Thyroid gland (tissue), 4 donors: ENCODE measurements at places on chromosomes 4 and X. TPM values are rescaled to one million over a fixed set of nuclear protein-coding genes. Genes with fewer than 3 reads are reported as not detected.

P2RY4 gene
- total RNA-seq: not detected

GRCh38 chr4:105666693-105667092 lies 41.8 kb downstream of the INTS12 start:
- no peaks in the 10 kb centered on the region for H3K27me3 ChIP-seq
- no peak overlapping the region for H3K27ac ChIP-seq
- H3K4me3 ChIP-seq: no peak overlapping the region
- H3K36me3 ChIP-seq: no peaks in the 10 kb centered on the region
- no peaks in the 10 kb centered on the region for H3K4me1 ChIP-seq

DNA sequence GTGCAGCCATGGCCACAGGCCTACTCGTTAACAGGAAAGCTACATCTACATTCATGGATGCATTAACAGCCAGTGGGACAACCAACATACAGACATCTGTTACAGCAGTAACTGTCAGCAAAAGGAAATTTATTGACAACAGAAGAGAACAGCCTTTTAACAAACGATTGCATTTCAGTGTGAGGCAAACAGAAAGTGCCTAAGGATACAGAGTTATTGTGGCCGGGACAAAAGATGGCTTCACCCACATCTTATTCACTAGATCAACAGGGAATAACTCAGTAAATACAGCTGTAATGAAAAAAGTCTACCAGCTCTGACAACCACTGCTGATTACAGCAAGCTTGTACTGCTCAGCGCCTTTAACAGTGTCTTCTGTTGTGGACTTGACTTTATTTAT lies 61.5 kb upstream of the TBL1X start:
- no peak overlapping the region for H3K27ac ChIP-seq
- H3K27me3 ChIP-seq: no peaks in the 10 kb centered on the region
- no peak overlapping the region for H3K4me3 ChIP-seq
- DNase-seq: no peak
- no peaks in the 10 kb centered on the region for H3K36me3 ChIP-seq
- H3K4me1 ChIP-seq: no peaks in the 10 kb centered on the region

GRCh38 chrX:15930585-15930984 lies 76.0 kb upstream of the AP1S2 start:
- H3K27ac ChIP-seq: no peak overlapping the region
- no peaks in the 10 kb centered on the region for H3K36me3 ChIP-seq
- no peak for DNase-seq
- peaks cover 2% of the 10 kb centered on the region for H3K27me3 ChIP-seq

GRCh38 chrX:85203461-85203970 lies 40.1 kb downstream of the SATL1 start:
- no peak overlapping the region for H3K4me3 ChIP-seq
- no peaks in the 10 kb centered on the region for H3K4me1 ChIP-seq
- no peak for DNase-seq

DNA sequence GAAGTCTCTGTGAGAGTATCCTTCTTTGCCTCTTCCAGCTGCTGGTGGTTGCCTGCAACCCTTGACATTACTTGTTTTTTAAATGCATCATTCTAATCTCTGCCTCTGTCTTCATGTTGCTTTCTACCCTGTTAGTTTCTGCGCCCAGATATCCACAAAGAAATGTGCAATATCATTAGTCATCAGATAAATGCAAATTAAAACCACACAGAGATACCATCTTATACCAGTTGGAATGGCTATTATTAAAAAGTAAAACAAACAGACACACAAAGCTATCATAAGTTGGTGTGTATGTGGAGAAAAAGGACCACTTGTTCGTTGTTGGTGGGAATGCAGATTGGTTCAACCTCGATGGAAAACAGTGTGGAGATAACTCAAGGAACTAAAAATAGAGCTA lies 517.4 kb downstream of the FAT4 start:
- DNase-seq: no peak
- no peaks in the 10 kb centered on the region for H3K4me1 ChIP-seq
- H3K4me3 ChIP-seq: no peak overlapping the region
- H3K27me3 ChIP-seq: no peaks in the 10 kb centered on the region
- H3K27ac ChIP-seq: no peak overlapping the region

AREG gene
- total RNA-seq: 1.7 TPM

TRO gene
- total RNA-seq: 19.3 TPM

GRCh38 chr4:30838331-30838730 lies 118.2 kb downstream of the PCDH7 start:
- H3K27me3 ChIP-seq: no peaks in the 10 kb centered on the region
- H3K36me3 ChIP-seq: no peaks in the 10 kb centered on the region
- no peak for DNase-seq

DNA sequence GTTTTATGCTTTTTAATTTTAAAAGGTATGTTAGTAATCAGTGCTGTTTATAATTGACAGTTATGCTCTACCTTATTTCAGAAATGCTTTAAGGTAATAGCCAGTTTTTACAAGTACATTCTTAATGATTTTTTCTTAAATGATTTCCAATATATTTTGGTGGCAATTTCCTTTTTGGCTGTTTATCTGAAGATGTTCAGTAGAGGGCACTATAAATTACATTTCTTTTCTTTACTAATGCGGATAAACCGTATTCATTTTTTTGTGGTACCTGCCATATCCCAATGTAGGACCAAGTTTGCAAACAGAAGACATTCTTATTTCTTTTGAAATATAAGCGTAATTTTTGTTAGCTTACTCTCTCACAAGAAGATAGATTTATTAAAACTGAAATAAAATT lies 65.4 kb downstream of the CCKAR start:
- H3K27me3 ChIP-seq: no peaks in the 10 kb centered on the region
- H3K36me3 ChIP-seq: peaks cover 10% of the 10 kb centered on the region
- H3K4me3 ChIP-seq: no peak overlapping the region
- no peak for DNase-seq
- H3K4me1 ChIP-seq: no peaks in the 10 kb centered on the region
- no peak overlapping the region for H3K27ac ChIP-seq

NUDT10 gene
- 2.5 TPM for total RNA-seq

GRCh38 chr4:177530561-177530960 lies 88.3 kb upstream of the AGA start:
- H3K36me3 ChIP-seq: no peaks in the 10 kb centered on the region
- no peak overlapping the region for H3K27ac ChIP-seq
- no peak overlapping the region for H3K4me3 ChIP-seq
- H3K4me1 ChIP-seq: no peaks in the 10 kb centered on the region
- no peak for DNase-seq

DNA sequence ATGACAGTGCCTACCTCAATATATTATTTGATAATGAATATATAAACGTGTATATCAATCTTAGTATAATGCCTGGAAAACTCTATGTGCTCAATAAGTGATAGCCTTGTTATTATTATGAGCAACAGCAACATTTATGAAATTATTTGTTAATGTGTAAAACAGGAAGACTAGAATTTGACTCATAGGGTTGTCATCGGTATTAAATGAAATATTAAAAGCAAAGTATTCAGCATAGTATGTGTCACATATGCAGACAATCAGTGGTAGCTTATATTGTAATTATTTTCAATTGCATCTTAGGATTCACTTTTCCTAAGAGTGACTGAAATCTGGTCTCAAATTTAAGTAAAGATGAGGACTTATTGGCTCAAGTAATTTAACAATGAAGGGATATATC lies 24.6 kb downstream of the SPANXD start:
- no peaks in the 10 kb centered on the region for H3K36me3 ChIP-seq
- H3K27me3 ChIP-seq: no peaks in the 10 kb centered on the region
- H3K4me1 ChIP-seq: no peaks in the 10 kb centered on the region
- H3K27ac ChIP-seq: no peak overlapping the region

GRCh38 chr4:126458993-126459392 lies 1144.2 kb downstream of the FAT4 start:
- no peak for DNase-seq
- no peak overlapping the region for H3K27ac ChIP-seq
- H3K36me3 ChIP-seq: no peaks in the 10 kb centered on the region
- no peak overlapping the region for H3K4me3 ChIP-seq

ARHGAP24 gene
- 70.3 TPM for total RNA-seq

DNA sequence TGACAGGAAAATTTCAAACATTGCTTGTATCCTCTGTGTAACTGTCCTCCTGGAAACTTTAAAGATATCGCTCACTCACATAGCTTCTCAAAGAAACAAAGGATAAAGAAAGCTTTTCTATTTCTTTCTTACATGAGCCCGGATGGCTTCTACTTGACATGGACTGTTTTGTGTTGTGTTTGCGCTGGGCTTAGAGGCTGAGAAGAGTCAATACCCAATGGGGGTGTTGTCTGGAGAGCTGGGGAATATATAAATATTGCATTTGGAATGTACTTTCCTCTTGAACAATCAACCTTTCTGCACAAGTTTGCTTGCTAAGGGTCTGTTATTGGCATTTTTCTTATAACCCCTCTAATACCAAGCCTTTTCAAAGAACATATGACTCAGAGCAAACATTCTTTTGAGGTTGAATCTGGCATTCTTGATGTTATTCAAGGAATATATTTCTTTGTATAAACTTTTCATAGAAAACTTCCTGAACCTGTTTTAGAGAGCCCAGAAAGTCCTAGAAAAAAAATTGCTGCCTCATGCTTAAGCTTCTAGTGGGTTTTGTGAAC lies 331.9 kb downstream of the PACRGL start:
- H3K4me3 ChIP-seq: no peak overlapping the region
- no peak for DNase-seq
- no peaks in the 10 kb centered on the region for H3K36me3 ChIP-seq
- no peaks in the 10 kb centered on the region for H3K4me1 ChIP-seq

HTRA3 gene
- 6.9 TPM for total RNA-seq

DNA sequence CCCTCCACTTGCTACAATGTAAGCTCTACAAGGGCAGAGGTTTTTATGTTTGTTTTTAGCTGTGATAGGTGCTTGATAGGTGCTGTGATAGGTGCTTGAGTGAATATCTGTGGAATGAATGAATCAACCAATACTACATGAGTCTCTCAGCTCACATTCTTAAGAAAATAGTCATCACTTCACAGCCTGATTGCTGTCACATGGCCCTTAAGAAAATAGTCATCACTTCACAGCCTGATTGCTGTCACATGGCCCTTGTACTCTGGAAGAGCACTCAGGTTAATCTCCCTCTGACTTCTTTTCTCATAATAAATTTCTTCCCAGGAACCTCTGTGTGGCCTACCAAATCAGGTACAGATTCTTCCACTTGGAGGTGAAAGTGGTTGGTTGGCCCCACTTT lies 335.2 kb downstream of the TENM3 start:
- no peaks in the 10 kb centered on the region for H3K27me3 ChIP-seq
- H3K4me1 ChIP-seq: peaks cover 11% of the 10 kb centered on the region
- H3K36me3 ChIP-seq: no peaks in the 10 kb centered on the region

HSFX2 gene
- not detected for total RNA-seq

XPNPEP2 gene
- 1.6 TPM for total RNA-seq

DNA sequence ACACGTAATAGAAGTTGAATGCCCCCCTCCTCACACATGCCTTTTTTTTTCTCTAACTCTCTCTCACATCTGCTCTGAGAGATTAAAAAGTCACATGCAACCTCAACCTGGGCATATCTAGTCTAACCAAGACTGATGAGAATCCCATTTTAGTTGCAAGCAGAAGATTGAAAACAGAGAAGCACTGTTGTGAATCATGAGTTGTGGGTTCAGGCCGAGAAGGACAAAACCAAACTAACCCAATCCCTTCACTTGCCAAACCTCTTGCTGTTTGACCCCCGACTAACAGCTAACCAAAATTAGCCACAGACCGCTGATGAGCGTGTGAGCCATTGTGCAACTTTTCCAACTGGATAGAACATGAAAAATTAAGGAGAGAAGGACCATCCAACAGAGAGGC lies 31.8 kb downstream of the CXCL1 start:
- H3K4me1 ChIP-seq: no peaks in the 10 kb centered on the region
- no peak overlapping the region for H3K4me3 ChIP-seq
- H3K27me3 ChIP-seq: no peaks in the 10 kb centered on the region
- no peak for DNase-seq
- H3K27ac ChIP-seq: no peak overlapping the region
- no peaks in the 10 kb centered on the region for H3K36me3 ChIP-seq

DNA sequence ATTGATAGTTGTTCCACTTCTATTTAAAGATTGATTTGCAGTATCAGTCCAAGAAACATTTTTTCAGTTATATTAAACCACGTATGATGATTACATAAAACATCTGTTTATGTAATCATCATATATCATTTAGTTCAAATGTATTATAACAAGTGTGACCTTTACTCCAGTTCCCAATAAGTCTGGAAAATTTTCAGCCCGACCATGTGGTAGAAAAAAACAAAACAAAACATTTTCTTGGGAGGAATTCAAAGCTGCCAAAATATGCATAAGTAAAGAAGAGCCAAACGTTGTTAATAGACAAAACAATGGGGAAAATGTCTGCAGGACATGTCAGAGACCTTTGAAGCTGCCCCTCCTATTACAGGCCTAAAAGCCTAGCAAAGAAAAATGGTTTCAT lies 709.1 kb downstream of the FAT4 start:
- no peak overlapping the region for H3K27ac ChIP-seq
- H3K27me3 ChIP-seq: no peaks in the 10 kb centered on the region
- H3K4me1 ChIP-seq: no peaks in the 10 kb centered on the region
- no peaks in the 10 kb centered on the region for H3K36me3 ChIP-seq
- no peak for DNase-seq

GRCh38 chr4:28558895-28559294 lies 1698.3 kb downstream of the STIM2 start:
- no peaks in the 10 kb centered on the region for H3K27me3 ChIP-seq
- H3K4me3 ChIP-seq: no peak overlapping the region
- H3K27ac ChIP-seq: no peak overlapping the region
- no peak for DNase-seq
- no peaks in the 10 kb centered on the region for H3K36me3 ChIP-seq

GRCh38 chrX:31223817-31224216 lies 152.0 kb upstream of the FTHL17 start:
- no peaks in the 10 kb centered on the region for H3K4me1 ChIP-seq
- H3K27me3 ChIP-seq: no peaks in the 10 kb centered on the region
- DNase-seq: no peak
- no peak overlapping the region for H3K27ac ChIP-seq
- H3K4me3 ChIP-seq: no peak overlapping the region

DNA sequence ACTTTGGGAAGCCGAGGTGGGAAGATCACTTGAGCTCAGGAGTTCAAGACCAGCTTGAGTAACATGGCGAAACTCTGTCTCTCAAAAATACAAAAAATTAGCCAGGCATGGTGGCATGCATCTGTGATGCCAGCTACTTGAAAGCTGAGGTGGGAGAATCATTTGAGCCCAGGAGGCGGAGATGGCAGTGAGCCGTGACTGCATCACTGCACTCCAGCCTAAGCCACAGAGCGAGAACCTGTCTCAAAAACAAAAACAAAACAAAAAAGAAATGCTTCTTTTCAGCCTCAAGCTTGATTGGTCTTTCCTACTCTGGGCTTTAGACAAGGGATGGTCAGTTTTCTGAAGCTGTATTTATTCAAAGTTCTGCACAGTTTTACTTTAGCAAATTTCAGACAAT lies 15.8 kb upstream of the DHRSX start:
- peak; percentile 61 for DNase-seq
- no peak overlapping the region for H3K4me3 ChIP-seq
- no peaks in the 10 kb centered on the region for H3K36me3 ChIP-seq
- no peaks in the 10 kb centered on the region for H3K27me3 ChIP-seq
